ENCODE measurements at places on chromosomes 16 and 17.

- no peak for DNase-seq
These were observed 3.6 kb upstream of the ARL5C start for GRCh38 chr17:39169518-39169917.

- no peak for DNase-seq
These were observed 10.9 kb upstream of the JUP start for GRCh38 chr17:41797377-41797776.

GRCh38 chr16:24917891-24918290 is 72.1 kb downstream of the SLC5A11 start:
- DNase-seq = no peak

DNA sequence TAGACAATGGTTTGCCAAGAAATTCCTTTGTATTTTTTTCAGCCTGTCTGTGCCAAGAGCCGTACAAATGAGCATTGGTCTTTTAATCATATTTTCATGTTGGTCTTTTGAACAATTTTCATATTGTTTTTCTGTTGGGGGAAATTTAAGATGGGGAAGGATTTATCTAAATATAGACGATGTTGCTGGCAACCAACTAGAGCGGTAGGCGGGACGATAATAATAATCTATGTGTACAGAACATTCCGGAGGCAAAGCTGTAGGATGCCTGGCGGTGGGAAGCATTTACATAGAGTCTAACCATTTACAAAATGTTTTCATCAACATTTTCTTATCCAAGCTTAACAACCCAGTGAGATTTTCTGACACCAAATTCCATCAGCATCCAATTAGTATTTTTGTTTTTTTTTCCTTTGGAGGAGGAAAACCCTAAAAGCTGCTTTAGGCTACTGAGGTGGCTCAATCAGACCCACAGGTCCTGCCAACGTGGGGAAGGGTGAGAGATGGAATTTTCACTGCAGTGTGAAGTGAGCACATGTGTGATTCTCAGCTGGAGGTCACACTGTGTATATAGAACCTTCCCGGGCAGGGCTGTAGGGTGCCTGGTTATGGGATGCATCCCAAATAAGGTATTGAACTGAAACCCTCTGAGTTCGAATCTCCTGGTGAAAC is 11.7 kb upstream of the SEC14L1 start:
- peak; percentile 71 for DNase-seq

DNA sequence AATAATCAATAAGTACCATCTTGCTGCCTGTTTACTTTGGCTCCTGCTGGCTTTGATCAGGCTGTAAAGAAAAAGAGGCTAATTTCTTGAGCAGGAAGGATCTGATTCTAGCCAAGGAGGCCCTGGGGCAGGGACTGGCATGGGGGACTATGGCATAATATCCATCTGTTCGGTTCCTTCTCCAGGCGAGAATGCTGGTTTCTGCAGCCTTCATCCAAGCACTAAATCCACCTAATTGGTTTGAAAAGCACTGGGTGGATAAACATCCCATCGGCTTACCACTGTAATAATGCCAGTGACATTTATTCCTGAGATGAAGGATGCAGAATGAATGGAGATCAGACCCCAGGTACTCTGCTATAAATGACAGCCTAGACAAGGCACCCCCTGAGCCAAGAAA is 180.0 kb upstream of the ASIC2 start:
- no peak for DNase-seq

DNA sequence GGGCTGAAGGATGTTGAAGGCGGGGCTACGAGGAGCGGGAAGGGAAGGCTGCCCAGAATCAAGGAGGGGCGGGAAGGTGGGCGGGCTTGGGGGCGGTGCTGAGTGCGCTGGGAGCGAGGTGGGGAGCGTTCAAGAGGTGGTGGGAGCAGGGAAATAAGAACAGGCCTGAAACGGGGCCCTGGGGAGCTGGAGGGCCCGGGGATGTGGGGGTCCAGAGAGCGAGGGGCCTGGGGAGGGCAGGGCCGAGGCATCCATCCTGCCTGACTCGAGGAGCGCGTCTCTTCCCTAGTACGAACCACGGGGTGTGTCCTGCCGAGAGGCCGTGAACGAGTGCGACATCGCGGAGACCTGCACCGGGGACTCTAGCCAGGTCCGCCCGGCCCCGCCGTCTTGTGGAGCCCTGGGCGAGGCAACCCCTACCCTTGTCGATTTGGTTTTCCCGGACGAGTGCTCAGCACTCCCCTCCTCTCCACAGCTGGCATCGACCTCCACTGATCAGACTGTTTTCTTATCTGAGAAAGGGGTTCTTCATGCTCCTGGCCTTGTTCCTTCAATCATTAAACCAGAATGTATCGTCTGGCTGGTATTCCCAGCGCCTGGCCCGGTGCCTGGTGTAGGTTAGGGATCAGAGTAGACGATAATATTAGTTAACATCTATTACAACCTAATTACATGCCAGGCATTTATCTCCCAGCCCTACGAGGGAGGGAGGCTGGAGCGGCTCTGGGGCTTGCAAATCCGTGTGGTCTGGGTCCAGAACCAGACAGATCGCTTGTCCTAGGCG is 17.2 kb downstream of the ADAM11 start:
- no peak for DNase-seq

DNA sequence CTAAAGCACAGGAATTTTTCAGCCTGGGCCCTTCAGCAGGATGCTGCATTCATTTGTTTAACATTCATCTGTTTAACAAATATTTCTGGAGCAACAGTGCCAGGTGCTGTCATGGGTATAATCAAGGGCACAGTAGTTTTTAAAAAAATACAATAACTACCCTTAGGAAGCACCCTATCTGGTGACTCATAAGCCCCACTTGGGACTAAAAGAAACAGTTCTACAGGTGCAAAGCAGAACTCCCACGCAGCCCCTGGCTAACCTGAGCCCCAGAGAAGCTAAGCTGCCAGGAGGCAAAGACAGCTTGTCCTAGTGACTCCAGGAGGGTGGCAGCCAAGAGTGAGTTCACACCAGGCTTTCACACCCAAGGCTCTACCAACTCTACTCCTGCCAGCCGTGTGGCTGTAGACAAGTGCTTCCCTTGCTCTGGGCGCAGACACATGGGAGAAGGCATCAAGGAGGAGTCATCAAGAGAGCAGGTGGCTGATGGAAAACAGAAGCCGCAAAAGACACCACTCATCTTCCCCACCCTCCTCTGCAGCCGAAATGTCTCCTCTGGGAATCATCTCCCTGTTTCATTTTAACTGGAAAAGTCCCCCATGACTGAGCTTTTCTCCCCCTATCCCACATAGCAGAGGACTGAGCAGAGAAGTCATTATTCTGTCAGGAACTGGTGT is 14.4 kb downstream of the CUEDC1 start:
- no peak for DNase-seq

DNA sequence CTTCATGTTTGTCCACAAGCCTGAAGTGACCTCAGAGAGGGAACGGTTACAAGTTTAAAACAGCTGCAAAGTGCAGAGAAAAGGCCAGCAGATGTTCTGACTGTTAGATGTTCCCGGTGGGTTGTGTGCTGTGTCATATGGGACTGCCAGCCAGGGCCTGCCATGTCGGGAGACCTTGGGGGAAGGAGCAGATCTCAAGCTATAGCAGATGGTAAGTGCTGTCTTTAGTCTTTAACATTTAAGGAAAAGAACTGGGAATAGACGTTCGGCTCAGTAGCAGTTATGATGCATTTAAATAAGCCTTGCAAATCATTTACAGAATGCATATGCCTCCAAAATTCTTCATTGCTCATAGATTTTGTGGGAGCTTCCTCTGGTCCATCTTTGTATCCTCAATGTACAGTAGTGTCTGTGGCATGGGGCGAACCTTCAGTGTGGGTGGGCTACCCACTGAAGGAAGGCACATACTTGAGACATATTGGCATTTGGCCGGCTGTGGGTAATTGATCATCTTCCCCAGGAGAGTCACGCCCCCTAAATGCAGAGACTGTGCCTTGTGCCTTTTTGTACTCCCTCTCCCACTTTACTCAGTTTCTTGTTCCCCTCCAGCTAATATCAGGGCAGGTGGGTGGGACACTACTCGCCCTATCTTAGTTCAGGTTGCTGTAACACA is 131.9 kb downstream of the NPIPB5 start:
- no peak for DNase-seq

GRCh38 chr17:61684172-61684571 is 93.2 kb upstream of the NACA2 start:
- DNase-seq = no peak

DNA sequence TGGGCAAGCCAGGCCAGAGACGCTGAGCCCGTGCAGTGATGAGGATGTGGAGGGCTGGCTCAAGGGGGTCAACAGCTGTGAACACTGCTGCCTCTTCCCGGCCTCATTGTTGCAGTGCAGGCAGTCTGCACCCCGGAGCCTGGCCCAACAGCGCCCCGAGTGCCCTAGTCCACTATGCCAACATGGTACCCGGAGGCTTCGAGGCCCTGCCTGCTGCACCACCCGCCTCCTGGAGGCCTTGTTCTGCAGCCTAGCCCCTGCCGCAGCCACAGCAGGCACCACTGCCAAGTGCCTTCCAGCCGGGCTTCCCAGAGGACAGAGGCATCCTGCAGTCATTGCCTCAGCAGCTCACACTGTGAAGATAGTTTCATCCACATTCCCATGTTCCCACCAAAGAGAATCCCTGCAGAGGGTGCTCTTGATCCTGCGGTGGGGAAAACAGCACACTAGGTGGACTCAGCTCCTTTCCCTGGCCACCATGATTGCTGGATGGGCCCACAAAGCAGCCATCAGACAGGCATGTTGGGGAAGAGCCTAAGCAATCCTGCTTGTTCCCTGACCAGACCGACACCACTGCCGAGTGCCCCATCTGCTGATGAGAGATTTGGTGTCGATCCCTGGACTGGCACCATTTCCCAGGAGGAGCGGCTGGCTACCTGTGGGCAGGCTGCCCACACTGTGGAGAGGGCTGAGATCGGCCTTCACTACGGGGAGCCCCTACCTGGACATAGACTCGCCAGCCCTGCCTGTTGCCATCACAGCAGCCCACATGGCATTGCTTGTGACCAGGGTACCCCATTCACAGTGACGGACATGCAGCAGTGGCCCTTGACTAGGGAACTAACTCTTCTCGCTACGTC is 44.9 kb downstream of the USP22 start:
- DNase-seq = no peak

DNA sequence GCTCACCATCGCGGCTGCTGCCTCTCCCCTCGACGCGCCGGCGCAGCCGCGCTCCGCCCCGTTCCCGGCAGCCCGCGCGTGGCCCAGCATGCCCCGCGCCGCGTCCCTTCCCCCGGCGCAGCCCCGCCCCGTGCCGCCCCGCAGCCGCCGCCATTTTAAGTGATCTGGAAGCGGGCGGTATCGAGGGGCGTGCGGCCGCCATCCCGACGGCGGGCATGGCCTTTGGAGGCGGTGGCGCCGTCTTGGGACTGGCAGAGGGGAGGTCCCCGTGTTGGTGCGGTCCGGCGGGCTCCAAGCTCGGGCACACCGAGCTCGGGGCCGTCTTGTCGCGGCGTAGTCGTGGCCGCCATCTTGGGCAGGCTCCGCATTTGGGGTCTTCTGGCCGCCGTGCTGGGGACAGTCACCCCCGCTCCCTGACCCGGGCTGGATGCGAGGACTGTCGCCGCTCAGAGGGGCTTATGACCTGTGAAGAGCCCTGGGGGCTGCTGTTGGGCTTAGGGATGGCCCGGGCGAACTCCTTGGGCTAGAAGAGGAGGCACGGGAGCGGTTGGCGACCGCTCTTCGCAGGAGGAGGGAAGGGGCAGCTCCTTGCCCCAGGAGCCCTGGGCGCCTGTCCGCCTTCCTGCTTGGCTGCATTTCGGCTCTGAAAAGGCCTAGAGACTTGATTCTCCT is at the start of gene ELOB:
ELOB (minus strand) TSS at position 50 of the 672 bp plus-strand sequence; CDS start at position 9, 41 bp downstream.
- peak; percentile 87 for DNase-seq

DNA sequence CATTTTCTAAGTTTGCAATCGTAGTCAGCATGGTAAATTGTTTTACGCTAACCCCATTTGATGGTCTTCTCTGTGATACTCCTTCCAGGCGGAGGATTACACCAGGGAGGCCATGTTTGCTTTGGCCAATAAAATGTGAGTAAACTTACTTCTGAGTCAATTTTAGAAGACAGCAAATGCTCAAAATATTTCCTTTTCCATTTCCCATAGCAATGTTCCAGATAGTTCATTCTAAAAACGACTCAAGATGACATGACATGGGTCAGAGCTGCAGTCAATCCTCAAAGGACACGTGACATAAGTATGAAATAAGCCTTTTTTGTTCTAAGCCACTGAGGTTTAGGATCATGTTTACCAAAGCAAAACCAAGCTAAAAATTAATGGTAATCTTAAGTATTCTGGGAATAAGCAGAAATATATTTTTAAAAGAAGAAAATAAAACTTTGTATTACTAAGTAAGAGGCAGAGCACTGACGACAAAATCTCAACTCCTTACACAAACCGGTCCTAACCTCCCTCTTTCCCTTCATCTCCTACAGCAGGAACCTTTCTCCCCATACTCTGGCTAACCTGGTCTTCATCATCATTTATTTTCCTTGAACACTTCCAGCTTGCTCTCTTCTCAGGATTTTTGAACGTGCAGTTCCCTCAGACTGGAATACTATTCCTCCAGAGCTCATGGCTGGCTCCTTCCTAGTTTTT is 266.2 kb downstream of the CEP112 start:
- DNase-seq = peak; percentile 49

DNA sequence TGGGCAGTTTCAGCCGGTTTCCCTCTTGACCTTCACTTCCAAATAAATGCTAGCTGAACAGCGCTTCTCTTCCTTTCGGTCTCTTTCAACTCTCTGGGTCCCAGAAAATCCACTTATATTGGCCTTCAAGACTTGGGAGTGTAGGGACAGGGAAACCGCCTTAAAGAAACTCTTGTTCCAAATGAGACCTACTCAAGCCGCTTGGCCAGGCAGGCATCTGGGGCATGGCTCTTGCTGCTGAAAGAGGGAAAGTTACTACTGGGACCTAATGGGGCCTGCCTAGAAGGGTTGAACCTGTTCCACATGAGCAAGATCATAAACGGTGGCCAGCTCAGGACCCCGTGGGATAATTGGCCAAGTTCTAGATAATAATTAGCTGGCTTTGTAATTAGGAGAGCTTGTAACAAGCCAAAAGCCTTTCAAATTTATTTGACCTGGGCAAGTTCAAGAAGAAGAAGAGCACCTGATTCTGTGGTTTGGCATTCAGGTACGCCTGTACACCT is 13.2 kb downstream of the CDH1 start:
- DNase-seq = no peak

DNA sequence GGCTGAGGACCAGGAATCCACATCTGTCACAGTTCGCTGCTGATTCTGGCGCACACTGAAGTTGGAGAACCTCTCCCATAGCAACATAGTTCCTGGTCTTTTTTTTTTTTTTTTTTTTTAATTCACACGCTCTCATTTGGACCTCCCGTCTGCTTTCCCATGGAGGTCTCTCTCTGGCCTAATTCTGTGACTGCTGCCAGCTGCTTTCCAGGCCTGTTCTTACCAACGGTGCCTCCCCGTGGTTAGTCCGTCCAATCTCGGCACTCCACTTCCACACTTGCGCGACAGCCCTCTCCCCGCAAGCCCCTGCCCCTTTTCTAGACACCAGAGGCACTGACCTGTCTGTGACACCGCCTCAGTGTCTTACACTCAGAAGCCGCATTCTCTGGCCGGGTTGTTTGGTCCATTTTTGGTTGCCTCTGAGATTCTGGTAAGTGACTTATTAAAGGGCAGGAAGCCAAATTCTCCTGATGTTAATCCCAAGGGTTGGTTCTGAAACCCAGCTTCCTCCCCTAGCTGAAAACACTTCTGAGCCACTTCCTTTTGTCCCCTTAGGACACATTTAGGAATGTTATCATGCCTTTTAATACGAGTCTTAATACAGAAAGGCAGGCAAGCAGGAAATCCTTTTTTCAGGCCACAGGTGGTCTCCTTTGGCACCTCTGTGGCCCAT is 1.1 kb upstream of the AKTIP start:
- DNase-seq = peak; percentile 74
